ENCODE measurements at places on chromosomes 6 and 20. TPM values are rescaled to one million over a fixed set of nuclear protein-coding genes. Genes with fewer than 3 reads are reported as not detected.

- no peak for DNase-seq
These were observed 45.1 kb downstream of the SRC start for GRCh38 chr20:37390891-37391525.

- peak; percentile 58 for DNase-seq
These were observed 6.5 kb downstream of the PRND start for GRCh38 chr20:4728120-4728760.

- peak; percentile 80 for DNase-seq
These were observed 43.8 kb upstream of the LAMA4 start for GRCh38 chr6:112298021-112298745.

DNA sequence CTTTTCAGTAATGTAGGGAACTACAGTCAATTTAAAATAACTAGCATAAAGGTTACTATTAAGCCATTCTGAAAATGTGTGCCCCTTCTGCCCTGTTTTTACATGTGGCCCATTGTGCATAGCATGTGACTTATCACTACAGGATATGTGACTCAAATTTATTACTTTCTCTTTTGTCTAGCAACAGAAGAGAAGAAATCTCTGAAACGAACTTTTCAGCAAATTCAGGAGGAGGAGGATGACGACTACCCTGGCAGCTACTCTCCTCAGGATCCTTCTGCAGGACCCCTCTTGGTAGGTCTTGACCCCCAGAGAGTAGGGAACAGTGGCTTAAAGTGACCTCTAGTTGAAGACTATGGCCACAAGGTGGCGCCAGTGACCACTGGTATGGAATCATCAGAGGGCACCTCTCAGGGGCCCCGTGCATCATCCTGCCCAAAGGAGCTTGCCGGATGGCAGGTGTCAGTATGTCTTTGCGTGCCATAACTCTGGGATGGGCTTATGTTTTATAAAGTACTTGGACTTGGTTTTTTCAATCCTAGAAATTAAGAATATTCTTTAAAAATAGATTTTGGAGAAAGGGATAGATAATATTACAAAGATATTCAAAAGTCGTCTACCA is 23.9 kb downstream of the RPRD1B start:
- peak; percentile 81 for DNase-seq

- DNase-seq, result peak; percentile 68
These were observed 30.7 kb downstream of the HUS1B start for GRCh38 chr6:626236-626635.

The KIF6 gene
- total RNA-seq, result 1.1 TPM

GRCh38 chr6:150894935-150895552 is 29.5 kb downstream of the MTHFD1L start:
- DNase-seq, result peak; percentile 97

- DNase-seq, result no peak
These were observed 194.4 kb downstream of the BTBD3 start for GRCh38 chr20:12112089-12112474.

- DNase-seq, result no peak
These were observed 157.6 kb downstream of the MCHR2 start for GRCh38 chr6:99836471-99836870.

DNA sequence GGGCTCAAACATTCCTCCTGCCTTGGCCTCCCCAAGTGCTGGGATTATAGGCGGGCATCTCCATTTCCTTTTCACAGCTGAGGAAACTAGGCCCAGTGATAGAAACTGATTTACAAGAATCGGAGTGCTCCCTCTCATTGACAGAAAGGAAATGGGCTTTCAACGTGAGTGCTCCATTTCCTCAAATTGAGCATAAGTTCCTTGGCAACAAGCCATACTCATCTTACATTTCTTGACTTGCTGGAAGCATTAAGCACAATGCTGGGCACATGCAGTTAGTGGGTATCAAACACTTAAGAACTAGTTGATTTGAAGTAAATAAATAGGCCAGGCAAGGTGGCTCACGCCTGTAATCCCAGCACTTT is 54.7 kb downstream of the FGD2 start:
- no peak for DNase-seq

DNA sequence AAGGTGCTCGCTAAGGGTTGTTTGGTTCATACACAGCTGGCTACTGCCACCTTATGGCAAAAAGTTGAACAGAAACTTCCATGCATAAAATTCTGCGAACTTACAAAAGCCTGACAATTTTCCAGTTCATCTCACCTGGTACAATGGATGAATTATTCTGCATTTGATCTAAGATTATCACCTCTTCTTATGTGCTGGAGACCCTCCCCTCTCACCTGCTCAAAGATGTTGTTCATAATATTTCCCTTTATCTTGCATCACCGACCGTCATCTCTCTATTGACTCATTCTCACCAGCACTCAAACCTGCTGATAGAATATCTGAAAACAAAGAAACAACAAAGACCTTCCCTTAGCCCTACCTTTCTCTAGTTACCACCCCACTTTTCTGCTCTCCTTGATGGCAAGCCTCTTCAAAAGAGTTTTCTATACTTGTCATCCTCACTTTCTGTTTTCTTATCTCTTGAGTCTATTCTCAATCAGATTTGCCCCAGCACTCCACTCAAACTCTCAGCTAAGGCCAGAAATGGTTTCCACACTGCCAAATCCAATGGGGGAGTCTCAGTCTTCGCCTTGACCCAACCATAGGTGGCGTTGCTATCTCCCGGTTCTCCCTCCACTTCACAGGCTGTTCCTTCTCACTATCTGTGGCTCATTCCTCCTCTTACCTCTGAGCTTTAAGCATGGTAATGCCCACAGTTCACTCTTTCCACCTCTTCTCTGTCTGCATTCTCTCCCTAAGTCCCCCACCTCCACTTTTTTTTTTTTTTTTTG is 25.8 kb downstream of the SNRNP48 start:
- peak; percentile 79 for DNase-seq

GRCh38 chr6:35296931-35297600 is 552 bp upstream of the DEF6 start:
- no peak for DNase-seq

DNA sequence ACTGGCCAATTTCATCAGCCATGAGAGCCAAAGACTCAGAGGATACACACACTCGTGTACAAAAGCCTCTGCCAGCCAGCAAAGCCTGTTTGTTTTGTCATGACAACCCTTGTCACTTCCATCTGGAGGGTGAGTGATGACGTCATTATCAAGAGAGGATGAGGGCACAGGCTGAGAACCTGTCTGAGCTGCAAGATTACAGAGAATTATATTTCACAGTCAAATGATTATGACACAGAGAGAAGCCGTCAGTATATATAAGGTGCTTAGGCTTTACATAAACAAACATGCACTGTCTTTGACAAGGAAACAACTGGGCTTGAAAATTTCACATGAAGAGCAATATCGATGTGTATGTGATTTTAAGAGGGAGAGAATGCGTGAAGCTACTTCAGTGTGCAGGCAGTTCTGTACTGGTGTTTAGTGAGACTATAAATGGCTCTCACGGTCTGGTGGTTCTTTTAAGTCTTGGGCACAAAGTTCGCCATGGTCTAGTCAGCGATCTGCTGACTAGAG is 36.5 kb upstream of the BCLAF1 start:
- peak; percentile 31 for DNase-seq

GRCh38 chr6:122947355-122947754 is 48.7 kb upstream of the CLVS2 start:
- DNase-seq, result no peak

The MOG gene
- total RNA-seq, result not detected

Data from muscle of leg (tissue), 16 donors.